ENCODE measurements at places on chromosomes 2 and 18.

- DNase-seq: no peak
These were observed 170.0 kb downstream of the DNAH7 start for GRCh38 chr2:195898505-195899191.

- DNase-seq: no peak
These were observed 273.6 kb downstream of the SETBP1 start for GRCh38 chr18:44954257-44954656.

GRCh38 chr2:33577668-33578067 is 21.4 kb downstream of the FAM98A start:
- no peak for DNase-seq

DNA sequence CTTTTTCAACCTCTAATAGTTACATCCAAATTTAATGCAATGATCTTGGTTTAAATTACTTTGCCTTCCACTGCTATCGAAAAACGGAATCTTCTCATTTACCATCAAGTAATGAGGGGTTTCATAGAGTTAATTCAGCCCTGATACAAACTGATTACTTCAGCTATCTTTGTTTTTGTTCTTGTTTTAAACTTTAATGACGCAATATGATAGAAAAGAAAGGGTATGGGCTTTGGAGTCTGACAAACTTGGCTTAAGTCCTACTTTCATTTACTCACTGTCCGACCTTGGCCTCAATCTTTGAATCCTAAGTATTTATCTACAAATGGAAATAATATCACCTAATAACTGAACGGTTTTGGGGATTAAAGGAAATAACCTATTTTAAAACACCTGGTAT is 16.1 kb downstream of the ADAM17 start:
- DNase-seq: no peak

GRCh38 chr2:62596061-62596921 is 90.3 kb upstream of the TMEM17 start:
- DNase-seq: no peak

- DNase-seq: no peak
These were observed 20.1 kb upstream of the MGAT5 start for GRCh38 chr2:134233728-134234136.

- DNase-seq: no peak
These were observed 160.7 kb upstream of the EPAS1 start for GRCh38 chr2:46136481-46136880.

DNA sequence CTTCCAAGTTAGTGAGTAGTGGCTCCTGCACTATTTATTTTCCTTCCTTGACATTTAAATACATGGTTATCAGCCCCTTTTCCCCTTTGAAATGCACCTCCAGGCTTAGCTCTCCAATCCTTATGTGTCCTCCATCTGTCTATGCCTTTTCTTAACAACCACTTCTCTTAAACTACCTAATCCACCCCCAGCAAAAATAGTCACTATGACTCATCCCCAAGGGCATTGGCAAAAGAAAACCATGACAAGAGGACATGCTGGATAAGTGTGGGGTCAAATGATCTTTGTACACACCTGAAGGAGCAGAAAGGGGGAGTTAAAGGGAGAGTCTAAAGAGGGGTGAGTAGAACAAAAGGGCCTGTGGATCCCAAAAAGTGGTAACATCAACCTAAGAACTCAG is 127.2 kb downstream of the ANKRD44 start:
- DNase-seq: no peak

GRCh38 chr2:9909106-9909505 is 42.4 kb upstream of the GRHL1 start:
- DNase-seq: no peak

DNA sequence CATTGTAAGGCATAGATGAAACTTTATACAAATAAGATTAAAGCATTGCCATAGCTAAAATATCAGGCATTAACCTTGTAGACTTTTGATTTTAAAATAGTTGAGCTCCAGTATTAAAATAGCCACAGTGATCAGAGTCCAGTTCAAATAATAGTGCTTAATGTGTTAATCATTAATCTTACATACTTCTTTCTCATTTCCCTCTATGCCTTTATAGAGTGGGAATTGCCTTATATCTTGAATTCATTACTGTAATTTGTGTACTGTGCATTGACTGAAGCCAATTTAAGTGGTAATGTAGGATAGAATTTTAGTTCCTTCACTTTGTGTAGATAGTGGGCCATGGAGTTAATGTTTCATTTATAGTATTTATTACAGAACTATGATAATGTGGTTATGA is 549.2 kb upstream of the VWC2L start:
- DNase-seq: no peak

DNA sequence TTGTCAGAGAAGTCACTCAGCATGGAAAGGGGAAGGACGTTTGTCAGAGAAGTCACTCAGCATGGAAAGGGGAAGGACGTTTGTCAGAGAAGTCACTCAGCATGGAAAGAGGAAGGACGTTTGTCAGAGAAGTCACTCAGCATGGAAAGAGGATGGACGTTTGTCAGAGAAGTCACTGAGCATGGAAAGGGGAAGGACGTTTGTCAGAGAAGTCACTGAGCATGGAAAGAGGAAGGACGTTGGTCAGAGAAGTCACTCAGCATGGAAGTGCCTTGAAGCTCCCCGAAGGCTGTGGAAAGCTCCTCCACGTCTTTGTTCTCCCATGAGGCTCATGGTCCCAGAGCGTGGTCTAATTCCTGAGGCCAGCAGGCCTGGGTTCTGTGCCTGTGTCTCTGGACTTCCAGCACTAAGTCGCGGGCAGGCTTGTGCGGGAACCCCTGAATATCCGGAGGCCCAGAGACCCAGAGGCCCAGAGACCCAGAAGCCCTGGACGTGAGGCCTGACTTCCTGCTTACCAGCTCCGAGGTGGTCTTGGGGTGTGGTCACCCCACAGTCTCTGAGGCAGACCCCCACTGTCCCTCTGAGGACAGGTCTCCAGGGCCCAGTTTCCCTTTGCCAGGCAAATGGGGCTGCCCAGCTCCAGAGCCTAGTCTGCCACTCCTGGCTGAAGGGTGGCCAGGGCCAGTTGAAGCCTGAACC is 70.4 kb upstream of the TWIST2 start:
- DNase-seq: no peak

DNA sequence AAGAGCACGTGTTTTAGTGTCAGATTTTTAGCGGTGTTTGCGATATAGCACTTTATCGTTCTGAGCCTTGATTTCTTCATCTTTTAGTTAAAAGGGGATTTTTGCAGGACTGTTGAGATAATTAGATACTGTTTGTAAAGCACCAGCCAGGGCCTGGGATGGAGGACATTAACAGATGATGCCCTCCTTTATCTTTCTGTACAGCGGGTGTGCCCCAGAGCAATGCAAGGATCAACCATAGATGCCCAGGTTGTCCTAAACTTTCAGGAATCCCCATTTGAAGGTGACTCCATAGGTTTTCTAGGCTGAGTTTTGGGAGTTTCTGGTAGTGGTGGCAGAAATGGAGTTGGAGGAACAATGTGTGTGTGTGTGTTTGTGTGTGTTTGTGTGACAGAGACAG is 97.0 kb upstream of the SPRED2 start:
- no peak for DNase-seq

GRCh38 chr2:164913640-164914350 is 41.5 kb downstream of the SLC38A11 start:
- no peak for DNase-seq

Measured in stimulated activated CD4-positive, alpha-beta T cell treated with anti-CD3 and anti-CD28 coated beads, Interleukin-4, amount 100 ng/mL, for 1 hour (primary cell).